Stimulated activated CD4-positive, alpha-beta T cell treated with anti-CD3 and anti-CD28 coated beads, Interleukin-1b, Interleukin-23, amount 100 ng/mL, for 4 hours (primary cell): ENCODE measurements at places on chromosomes 1 and 21.

DNA sequence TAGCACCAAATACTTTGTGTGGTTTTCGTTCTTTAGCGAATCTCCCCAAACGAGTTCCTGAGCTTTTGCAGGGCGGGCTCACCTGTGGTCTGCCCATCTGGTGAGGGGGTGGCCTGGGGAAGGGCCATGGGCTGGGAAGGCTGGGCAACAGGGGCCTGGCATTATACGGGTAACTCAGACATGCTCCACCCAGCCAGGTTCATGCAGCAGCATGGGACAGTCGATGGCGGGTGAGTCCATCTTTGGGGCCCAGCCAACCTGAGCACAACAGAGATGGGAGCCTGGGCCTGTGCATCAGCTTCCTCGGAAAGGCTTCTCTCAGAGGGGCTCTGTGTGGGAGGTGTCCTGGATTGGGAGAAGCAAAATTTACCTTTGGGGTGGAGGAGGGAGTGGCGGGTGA, 302.6 kb downstream of the CAMTA1 start:
- no peak for DNase-seq

DNA sequence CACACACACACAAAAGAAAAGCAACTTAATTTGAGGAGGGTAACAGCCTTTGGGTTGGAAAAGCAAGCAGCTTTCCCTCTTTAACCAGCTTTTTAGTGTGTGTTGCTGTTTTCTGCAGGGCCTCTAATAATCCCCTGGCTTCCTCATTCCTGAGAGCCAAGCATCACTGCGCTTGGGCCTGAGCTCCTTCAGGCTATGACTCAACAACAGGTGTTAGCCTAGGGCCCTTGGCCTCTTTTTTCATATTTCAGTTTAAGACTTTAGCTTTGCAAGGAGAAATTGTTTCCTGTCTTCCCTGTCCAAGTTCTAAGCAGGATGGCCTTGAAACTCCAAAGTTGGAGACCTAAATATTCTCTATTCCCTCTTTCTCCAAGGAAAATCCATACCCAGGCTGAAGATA, 26.2 kb upstream of the SNX27 start:
- DNase-seq: no peak

DNA sequence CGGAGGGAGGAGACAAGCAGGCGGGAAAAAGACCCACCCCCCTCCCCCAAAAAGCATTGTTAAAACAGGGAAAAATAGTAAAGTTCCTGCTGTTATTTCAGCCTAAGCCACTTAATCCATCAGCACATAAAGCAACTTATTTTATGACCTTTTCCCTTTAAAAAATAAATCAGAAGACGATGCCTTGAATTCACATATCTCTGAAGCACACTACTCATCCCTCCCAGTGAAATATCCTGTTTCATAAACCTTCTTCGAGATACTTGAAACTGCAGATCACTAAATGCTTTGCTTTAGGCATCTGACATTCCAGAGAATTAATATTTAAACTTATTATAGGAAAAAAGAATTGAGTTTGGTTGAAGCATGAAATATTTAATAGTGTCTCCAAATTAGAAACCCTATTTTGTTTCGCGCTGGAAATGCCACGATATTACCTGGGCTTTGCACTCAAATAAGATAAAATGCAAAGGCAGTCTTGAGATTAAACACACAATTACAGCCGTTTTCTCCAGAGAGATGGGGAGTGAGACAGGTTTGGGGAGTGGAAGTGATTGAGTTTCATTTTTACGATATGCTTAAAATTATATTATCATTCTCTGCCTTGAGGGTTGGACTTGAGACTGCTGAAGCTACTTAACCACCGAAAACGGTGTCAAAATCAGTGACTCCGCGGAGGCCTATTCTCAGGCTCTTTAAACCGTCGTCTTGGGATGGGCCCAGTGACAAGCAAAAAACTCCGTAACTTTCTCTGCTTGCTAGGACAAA, 9.3 kb downstream of the GLIS1 start:
- DNase-seq: no peak

GRCh38 chr1:3695326-3696217, 43.3 kb downstream of the TP73 start:
- no peak for DNase-seq

GRCh38 chr1:147171399-147172167, 687 bp downstream of the PRKAB2 start:
- no peak for DNase-seq

DNA sequence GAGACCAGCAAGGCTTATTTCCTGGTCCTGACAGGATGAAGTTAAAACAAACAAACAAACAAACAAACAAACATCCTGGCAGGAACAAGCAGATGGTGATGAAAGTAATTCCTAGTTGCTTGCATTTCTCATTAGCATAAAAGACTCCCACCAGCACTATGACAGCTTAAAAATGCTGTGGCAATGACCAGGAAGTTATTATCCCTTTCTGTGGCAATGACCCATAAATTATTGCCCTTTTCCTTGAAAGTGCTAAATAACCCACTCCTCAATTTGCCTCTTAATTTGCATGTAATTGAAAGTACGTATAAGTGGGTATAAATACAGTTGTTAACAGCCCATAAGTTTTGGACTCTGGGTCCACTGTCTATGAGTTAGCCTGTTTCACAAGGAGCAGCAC, 727.6 kb upstream of the NEGR1 start:
- DNase-seq: no peak

- DNase-seq: no peak
These were observed 340.4 kb upstream of the VAMP3 start for GRCh38 chr1:7430691-7431090.
